MV-4-11 (cell line): ENCODE measurements at places on chromosomes 1 and 21.
A peak's percentile ranks its signal among the peaks of the same experiment; 100 is the strongest.

DNA sequence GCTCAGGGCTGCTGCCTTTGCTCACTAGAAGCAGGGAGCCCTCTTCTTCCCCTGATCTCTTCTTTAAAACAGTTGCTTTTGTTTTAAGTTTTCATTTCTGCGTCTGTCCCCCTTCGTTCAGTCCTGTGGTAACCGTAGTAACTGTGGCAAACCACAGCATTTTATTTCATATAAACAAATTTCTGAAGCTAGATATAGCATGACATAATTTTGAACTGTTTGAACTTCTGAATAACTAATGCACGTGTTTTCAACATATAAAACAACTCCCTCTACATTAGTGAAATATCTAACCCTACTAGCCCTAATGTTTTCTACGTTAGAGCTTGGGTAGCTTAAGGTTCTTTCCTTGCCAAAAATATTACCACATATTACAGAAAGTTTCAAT is 104.6 kb downstream of the DISP1 start:
- DNase-seq, result no peak

- no peak for DNase-seq
These were observed 6.1 kb upstream of the SARS1 start for GRCh38 chr1:109207467-109208103.

- DNase-seq, result no peak
These were observed 36.1 kb downstream of the BEND5 start for GRCh38 chr1:48740621-48741020.

- no peak for DNase-seq
These were observed 151.6 kb downstream of the AJAP1 start for GRCh38 chr1:4805987-4806386.

DNA sequence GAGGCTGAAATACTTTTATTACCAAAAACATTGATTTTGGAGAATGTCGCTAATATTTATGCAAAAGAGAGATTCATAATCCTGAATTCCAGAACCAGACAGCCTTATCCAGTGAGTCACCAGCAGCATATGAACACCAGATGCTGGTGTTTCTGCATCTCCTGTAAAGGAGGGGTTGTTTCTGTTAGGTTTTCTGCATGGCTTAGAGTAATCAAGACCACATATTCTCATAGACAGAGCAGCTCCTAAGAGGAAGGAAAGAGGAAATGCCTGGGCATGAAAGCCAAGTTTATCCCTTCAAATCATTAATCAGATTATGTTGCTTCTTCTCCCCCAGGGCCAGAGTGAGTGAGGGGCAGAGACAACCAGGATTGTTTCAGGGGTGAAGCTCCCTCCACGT is 86.2 kb downstream of the NGF start:
- no peak for DNase-seq

- DNase-seq, result no peak
These were observed 57.2 kb upstream of the HMCN1 start for GRCh38 chr1:185676969-185677368.

- DNase-seq, result no peak
These were observed 21.7 kb upstream of the BTG2 start for GRCh38 chr1:203283597-203283996.

DNA sequence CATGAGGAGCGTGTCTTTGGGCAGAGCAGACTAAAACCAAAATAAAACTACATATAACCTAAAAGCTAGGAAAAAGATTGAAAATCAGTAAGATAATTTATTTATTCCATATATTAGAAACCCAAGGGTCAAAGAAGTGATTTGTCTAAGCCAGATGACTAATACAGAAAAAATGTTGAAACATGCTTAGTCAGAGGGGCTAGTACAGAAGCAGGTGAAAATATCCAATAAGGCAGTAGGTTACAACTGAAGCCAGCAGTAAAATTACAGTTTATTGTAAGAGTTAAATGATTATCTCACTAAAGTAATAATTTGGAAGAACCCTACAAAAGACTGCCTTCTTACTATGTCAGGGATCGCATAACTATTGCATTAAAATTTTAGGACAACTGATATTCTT is 1190.9 kb upstream of the PRMT6 start:
- DNase-seq, result no peak

GRCh38 chr1:22930240-22930912 is 42.3 kb downstream of the LACTBL1 start:
- peak; percentile 10 for DNase-seq

GRCh38 chr1:68384321-68384813 is 65.4 kb downstream of the RPE65 start:
- DNase-seq, result peak; percentile 55

- DNase-seq, result no peak
These were observed 57.0 kb upstream of the TARBP1 start for GRCh38 chr1:234535763-234536515.

DNA sequence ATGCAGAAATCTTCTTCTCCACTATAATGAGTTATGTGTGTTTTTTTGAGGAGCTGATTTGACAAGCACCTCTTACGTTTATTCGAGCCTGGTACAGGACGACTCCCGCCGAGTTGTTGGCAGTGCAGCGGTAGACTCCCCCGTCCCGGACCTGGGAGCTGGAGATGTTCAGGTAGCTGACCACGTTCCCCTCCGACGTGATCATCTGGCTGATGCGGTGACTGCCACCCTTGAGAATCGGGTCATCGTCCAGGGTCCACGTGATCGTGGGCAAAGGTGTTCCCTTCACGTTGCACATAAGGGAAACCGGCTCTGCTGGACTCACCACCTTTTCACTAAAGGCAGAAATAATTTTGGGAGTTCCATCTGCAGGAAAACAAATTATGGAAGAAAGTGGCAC is 471.8 kb downstream of the PCP4 start:
- no peak for DNase-seq

GRCh38 chr1:170247751-170248521 is 102.2 kb downstream of the NTMT2 start:
- peak; percentile 77 for DNase-seq

GRCh38 chr1:228276174-228276831 is 68.5 kb downstream of the OBSCN start:
- DNase-seq, result no peak

- DNase-seq, result no peak
These were observed 19.3 kb downstream of the SLC19A1 start for GRCh38 chr21:45522986-45523385.

DNA sequence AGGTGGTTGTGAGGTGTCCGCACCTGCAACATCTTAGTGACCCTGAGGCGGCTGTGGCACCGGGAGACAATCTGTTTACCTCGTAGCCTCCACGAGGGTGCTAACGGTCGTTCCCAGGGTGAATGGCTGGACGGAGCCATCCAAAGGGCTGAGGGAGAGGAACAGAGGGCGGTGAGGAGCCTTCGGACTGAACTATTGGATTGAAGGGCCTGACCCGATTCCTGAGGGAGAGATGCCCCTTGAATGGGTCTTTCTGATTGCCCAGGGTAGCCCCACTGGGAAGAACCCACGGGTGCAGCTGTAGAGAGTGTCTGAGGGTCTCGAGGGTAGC is 2.3 kb downstream of the NR5A2 start:
- DNase-seq, result no peak

DNA sequence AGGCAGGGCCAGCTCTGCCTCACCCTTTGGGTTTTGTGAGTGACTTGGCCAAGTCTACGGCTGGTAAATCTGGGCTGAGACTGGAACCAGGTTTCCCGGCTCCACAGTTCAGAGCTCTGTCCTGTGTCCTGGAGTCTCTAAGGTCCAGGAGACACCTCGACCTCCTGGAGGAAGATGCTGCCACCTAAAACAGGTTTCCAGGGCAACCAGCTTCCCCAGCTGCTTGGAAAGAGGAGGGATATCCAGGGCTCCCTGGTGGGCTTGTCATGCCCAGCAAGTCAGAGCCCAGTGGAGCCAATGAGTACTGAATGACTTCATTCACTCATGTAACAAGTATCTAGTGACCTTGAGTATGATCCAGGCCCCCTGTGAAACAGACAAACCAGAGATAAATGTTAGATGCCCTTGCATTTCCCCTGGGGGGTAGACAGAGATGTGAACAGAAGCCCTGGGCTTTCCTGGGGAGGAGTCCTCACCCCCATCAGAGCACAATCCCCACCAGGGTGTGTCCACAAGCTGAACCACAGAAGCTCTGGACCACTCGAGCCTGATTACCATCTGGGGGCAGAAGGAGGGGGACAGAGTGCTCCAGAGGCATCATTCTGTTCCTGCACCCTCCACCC is 181.2 kb upstream of the RAB4A start:
- no peak for DNase-seq

DNA sequence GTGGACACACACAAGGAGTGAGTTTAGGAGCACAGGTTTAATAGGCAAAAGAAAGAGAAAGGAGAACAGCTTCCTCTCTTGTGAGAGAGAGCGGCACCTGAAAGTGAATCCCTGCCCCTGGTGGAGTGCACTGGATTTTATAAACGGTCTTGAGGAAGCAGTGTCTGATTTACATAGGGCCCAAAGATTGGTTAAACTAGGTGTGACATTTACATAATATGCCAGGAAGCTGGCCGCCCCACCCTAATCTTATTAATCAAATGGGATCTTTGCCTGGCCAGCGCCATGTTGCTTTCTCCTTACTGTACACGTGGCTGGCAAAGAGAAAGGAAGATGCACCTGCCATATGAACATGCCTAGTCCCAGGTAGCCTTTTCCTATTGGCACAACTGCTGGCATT is 38.7 kb downstream of the CFH start:
- no peak for DNase-seq

DNA sequence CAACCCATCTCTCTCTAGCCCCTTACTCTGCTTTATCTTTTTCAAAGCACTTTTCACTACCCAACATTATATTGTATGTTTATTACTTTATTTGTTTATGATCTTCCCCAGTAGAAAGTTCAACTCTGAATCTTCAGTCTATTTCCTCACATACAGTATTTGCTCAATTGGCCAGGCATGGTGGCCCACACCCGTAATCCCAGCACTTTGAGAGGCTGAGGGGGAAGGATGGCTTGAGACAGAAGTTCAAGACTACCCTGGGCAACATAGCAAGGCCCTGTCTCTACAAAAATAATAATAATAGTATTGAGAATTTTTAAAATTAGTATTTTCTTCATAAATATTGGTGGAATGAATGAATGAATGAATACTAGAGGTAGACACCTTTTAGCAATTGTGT is 1.2 kb downstream of the STPG1 start:
- DNase-seq, result no peak

GRCh38 chr1:39272027-39272797 is 67.7 kb downstream of the MACF1 start:
- no peak for DNase-seq

DNA sequence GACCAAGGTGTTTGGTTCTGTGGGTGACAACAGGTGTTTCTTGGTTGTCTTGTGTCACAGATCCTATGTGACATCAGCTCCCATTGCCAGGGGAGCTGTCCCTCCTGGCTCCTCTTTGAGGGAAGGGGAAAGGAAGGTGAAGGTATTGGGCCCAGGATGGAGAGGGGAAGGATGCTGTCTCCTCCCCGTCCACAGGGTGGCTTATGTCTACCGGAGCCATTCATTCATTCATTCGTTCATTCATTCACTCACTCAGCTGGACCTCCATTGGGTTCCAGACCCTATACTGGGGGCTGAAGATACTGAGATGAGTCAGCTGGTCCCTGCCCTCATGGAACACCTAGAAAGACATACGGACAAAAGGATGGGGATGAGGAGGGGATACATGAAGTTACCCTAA is 38.9 kb downstream of the EPHB2 start:
- DNase-seq, result no peak
